ENCODE measurements at places on chromosomes 3 and 15.

DNA sequence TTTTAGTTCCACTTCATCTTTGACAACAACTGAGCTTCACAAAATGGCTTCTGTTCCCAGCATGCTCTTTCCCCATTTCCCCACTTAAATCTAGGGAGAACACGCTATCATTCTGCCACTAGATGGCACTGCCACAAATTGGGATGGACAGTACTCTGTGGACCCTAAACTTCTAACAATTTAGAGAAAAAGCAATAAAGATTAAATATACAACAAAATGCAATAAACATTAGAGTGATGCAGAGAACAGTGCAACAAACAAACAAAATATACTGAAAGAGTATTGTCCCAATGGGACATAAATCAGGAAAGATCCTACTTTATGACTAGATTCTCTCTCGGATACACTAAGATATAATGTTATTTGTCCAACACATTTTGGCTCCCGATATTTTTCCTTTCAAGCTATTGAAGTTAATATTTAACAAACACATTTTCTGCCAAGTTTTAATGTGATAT, 169.7 kb upstream of the TMCO5A start:
- peak; percentile 6 for DNase-seq

DNA sequence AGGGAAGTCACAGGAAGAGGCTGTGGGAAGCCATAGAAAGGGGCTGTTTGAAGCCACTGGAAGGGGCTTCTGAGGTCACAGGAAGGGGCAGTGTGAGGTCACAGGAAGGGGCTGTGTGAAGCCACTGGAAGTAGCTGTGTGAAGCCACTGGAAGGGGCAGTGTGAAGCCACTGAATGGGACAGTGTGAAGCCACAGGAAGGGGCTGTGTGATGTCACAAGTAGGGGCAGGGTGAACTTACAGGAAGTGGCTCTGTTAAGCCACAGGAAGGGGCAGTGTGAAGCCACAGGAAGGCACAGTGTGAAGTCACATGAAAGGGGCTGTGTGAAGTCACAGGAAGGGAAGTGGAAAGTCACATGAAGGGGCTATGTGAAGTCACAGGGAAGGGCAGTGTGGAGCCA, 33.1 kb downstream of the GASK1A start:
- DNase-seq, result no peak

- DNase-seq, result no peak
These were observed 27.9 kb downstream of the MINDY4B start for GRCh38 chr3:150877303-150877702.

DNA sequence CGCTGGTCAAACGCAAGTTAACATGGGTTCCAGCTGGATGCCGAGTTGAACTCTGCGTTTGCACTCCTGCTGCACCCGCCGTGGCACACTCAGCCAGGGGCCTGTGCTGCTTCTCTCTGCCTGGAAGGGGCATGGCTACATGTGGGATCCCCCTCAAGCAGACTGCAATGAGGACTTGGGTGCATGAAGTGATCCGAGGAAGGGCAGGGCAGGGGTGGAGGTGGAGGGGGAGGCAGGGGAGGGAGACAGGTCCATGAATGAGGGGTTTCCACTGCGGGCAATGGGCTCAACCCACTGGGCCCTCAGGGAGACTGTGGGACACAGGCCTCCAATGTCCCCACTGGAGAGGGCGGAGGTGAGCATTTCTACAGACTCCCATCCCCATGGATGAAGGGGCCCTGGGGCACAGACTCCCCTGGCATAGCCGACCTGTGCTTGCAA, 141.6 kb upstream of the MEF2A start:
- DNase-seq, result no peak

- no peak for DNase-seq
These were observed 3.4 kb downstream of the FGD5 start for GRCh38 chr3:14822134-14822533.

DNA sequence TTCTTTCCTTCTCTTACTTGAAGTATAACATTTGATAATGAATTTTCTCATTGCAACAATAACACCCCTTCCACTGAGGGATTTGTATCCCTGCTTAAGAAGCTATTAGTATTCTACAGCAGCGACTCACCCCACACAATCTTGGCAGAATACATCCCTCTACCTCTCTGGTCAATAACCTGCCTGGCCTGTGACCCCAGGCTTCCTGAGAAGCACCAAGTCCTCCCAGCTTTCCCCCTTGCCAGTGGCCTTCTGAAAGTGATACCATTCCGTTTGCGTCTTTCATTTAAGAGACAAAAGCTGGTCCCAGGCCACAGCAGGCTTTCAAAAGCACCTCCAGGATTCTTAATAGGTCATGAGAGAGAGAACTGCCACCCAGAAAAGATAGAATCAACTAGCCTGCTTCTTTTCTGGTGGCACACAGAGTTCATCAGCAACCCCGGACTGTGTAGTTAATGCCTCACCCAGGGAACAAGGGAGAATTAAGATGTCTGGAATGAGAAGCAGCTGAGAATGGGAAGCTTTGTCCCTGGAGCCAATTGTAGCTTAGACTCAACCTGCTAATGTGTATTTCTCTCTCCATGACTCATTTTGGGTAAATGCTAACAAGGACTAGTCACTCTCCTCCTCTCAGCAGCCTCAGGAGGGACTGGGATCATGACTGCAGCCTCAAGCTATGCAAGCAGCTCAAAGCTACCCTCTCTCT, 101.0 kb upstream of the CPNE4 start:
- no peak for DNase-seq

- DNase-seq, result no peak
These were observed 167.2 kb upstream of the KCNMB2 start for GRCh38 chr3:178369006-178369405.

DNA sequence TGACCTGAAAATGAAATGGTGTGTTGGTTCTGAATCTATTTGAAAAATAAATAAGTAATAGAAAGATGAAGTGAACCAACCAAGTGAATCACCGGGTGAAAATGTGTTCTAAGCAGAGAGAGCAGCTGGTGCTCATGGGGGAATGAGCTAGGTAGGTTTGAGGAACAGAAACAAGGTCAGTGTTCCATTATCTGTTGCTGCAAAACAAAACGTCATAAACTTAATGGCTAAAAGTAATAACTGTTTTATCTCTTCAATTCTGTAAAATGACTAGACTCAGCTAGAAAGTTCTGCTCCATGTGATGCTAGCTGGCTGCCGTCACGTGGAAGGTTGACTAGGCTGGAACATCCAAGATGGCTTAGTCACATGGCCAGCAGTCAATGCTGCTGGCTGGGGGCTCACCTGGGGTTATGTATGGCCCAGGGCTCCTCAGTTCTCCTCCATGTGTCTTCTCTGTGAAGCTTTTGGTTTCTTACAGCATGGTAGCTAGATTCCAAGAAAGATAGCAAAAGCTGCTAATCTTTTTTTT, 13.3 kb upstream of the SH3BP5 start:
- no peak for DNase-seq

DNA sequence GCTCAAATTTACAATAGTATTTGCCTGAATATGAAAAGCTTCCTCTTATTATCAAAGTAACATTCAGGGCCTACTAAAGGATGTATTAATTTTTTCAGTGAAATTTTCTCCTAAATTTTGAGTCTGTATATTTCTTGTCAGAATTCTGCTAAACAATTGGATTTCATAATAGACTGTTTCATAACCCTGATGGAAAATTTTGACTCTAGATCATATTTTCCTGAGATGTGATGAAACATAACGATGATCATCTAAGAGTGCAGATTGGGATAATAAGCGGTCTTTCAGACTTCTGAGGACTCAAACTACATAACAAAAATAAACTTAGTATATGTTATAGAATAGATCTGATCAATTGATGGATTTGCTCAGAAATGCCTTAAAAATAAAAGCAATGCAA, 574.5 kb upstream of the TBL1XR1 start:
- DNase-seq, result no peak

DNA sequence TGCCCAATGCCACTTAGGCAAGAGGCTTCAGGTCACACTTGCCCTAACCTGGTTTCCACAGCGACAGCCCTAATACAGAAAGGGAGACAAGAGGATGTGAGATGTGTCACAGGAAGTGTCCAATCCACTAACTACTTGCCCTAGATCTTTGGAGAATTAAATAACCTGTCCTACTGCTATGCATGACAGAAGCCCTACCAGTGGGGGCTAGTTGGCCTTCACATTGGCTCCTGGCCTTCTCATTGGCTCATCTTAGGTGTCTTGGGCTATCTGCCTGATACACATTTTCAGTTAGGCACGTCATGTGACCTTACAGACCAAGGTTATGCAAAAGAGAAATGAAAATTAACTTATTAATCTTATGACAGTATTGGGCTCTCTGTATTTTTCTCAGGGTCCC, 449.9 kb downstream of the FHIT start:
- no peak for DNase-seq

DNA sequence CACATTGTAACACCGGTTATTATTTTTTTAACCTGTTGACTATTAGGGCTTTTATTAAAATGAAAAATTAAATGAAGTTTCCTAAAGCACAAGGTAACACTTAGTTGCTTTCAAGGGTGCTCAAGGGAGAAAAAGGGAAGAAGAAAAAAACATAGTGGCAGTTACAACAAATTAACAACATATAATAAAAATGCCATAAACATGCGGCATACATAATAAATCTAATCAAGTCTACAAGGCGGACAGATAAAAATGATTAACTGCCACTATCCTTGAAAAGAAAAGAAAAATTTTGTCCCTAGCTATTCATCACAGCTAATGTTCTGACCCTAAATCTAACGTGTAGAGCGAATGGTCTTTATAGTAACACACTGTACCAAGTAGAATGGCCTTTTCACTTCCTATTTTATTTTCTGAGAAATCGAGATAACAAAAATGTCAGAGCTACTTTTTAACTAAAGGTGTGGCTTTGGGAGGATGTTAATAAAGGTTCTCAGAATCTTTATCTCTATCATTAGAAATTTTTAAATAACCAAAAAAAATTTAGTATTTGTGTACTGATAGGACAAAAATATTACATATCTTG, 194.9 kb downstream of the FOXP1 start:
- no peak for DNase-seq

GRCh38 chr3:48798998-48799397, 48.7 kb downstream of the PRKAR2A start:
- no peak for DNase-seq

DNA sequence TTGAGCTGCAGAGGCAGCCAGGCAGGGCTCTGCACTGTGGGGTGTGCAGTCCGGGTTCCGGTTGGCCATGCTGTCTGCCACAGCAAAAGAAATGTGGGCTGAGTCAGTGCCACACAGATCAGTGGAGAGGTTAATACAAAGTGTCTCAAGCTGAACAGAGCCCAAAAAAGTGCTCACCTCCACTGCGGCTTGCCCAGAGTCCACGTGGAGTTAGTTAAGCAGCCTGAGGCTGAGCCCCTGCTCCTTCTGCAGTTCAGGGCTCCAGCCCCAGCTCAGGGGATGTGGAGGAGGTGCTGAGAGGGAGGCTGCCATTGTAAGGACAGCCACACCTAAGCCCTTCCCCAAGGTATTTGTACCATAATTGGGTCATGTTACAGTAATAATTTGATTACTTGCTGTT, 85.3 kb downstream of the LRRK1 start:
- DNase-seq, result no peak

- DNase-seq, result no peak
These were observed 13.9 kb downstream of the PCYT1A start for GRCh38 chr3:196273655-196274054.

- no peak for DNase-seq
These were observed 186.5 kb downstream of the KLF13 start for GRCh38 chr15:31513178-31513577.

- DNase-seq, result no peak
These were observed 121.3 kb upstream of the WNT5A start for GRCh38 chr3:55608301-55608937.

DNA sequence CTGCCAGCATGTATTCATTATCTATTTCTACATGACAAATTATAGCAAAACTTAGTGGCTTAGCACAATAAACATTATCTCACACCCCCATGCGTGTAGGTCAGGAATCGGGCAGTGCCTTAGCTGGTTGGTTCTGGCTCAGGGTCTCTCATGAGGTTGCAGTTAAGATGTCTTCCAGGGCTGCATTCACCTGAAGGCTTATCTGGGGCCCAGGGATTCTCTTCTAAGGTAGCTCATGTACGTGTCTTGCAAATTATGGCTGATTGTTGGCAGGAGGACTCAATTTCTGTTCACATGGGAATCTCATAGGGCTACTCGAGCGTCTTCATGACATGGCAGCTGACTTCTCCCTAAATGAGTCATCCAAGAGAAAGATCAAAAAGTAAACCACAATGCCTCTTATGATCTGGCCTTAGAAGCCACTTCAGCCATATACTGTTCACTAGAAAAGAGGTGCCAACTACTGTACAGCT, 42.9 kb upstream of the TSC22D2 start:
- no peak for DNase-seq

DNA sequence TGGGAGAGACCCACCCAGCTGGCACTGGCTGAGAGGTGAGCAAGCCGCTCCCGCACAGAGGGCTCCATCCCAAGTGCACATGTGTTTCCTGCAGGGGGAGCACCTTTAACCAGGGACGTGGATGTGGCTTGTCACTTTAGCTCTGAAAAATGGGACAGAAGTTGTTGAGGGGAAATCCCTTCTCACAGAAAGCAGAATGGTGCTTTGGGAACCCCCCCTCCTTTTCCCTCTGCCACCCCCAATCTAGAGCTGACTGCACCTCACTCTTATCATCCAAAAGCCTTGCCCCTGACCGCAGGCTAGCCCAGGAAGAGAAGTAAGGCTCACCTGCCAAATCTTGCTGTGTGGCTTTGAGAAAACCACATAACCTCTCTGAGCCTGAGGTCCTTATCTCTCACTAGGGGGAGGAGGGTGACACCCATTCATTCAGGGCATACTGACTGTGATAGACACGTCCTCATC, 77.9 kb downstream of the RPN1 start:
- DNase-seq, result no peak

DNA sequence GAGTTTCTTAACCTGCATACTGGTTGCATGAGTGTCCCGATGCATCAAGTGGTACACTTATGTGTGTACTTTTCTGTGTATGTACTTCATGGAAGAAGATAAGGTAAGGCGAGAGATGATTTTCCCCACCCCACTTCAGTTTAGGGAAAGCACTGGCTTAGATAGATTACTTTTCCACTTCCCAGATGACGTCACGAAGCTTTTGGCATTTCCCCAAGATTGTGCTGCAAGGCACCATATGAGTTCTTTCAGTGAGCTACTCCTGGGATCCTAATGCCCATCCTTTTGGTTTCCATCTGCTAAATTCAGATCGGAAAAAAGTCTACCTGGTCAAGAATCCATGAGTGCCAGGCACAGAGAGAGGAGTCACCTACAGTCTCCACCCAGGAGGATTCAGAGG, 4.5 kb downstream of the IL17RB start:
- no peak for DNase-seq

DNA sequence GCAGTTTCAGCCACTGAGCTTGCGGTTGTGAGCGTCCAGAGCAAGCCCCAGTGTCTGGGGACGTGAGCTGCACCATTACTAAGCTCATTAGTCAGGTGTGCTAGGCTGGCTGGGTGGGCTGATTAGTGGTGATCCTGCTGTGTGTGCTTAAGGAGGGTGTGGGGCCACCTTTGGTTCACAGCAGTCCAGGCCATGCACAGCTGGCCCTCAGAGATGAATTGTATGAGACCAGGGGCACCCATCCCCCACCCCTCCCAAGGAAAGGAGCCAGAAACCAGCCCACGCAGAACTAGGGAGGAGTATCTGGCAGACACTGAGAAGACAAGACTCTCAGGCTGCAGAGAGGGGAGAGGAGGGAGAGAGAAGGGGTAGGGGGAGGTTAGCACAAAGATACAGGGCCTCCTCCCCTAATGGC, 3.8 kb downstream of the TYRO3 start:
- DNase-seq, result no peak
